ENCODE measurements at places on chromosomes 6 and 20.

- DNase-seq = no peak
These were observed 209.3 kb upstream of the SOX4 start for GRCh38 chr6:21384216-21384615.

GRCh38 chr6:83593395-83593785 is 81.1 kb downstream of the PRSS35 start:
- no peak for DNase-seq

DNA sequence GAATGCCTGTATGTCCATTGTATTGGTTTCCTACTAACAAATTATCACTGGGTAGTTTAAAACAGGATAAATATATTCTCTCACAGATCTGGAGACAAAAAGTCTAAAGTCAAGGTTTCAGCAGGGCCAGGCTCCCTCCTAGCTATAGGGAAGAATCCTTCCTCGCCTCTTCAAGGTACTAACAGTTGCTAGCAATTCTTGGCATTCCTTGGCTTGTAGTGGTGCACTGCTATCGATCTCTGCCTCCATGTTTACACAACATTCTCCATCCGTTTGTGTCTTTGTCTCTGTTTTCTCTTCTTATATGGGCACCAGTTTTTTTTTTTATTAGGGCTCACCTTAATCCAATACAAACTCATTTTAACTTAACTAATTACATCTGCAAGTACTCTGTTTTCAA is 48.9 kb downstream of the OR2B6 start:
- DNase-seq = no peak

DNA sequence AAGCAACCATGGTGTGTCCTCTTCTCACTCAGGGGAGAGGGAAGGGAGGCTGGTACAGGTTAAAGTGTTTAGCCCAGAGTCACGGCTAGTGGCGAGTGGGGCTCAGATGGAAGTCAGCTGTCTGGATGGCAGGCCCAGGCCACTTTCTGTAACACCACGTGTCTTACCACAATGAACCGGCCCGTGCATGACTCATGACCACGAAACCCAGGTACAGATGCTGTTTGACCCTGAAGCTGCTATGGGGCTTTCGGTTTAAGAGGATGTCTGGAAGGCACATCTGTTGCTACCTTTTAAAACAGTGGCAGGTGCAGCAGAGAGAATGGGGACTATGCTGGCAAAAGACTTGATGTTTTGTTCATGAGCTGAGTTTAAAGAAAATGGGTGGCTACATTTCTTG is 36.5 kb upstream of the MPC1 start:
- peak; percentile 55 for DNase-seq

GRCh38 chr6:142810952-142811514 is 133.9 kb downstream of the HIVEP2 start:
- no peak for DNase-seq

DNA sequence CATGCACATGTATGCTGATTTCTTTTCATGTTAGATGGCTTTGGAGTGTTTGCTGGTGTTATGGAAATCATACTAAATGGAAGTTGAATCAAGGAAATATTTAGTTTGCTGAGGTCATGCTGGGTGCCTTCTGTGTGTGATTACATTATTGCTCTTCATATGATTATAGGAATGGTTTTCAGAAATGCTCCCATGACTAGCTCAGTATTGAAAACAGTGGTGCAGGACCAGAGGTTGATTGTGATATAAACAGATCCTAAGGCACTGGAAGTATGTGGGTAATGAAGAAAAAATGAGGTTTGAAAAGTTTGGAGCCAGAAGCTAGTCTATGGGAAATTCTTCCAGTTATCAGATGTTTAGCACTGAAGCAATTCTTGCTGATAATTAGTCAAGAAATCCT is 693.1 kb downstream of the UTRN start:
- no peak for DNase-seq

GRCh38 chr6:52215787-52216186 is 28.5 kb downstream of the IL17F start:
- no peak for DNase-seq

- no peak for DNase-seq
These were observed 353.0 kb upstream of the RGS17 start for GRCh38 chr6:153484056-153484455.

DNA sequence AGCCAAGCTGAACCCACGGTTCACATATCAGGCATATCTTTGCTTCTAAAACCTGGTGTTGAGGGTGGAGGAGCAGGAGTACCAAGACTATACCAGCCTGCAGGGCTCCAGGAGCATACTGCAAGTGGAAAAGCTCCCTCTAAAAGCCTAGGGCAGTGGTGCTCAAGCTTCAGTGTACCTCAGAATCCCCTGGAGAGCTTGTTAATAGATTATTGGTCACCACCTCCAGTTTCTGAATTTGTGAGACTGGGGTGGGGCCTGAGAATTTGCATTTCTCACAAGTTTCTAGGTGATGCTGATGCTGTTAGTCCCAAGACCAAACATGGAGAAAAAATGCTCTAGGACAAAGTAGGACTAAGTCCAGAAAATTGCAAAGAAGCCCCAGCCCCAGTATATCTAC is 65.4 kb downstream of the FILIP1 start:
- DNase-seq = no peak

- no peak for DNase-seq
These were observed 36.2 kb upstream of the CCDC167 start for GRCh38 chr6:37535759-37536490.

- DNase-seq = no peak
These were observed 35.3 kb downstream of the DLGAP4 start for GRCh38 chr20:36341331-36342020.

- DNase-seq = no peak
These were observed 36.8 kb downstream of the STK35 start for GRCh38 chr20:2138396-2138795.

- no peak for DNase-seq
These were observed 5.5 kb upstream of the TMEM170B start for GRCh38 chr6:11532097-11532496.

DNA sequence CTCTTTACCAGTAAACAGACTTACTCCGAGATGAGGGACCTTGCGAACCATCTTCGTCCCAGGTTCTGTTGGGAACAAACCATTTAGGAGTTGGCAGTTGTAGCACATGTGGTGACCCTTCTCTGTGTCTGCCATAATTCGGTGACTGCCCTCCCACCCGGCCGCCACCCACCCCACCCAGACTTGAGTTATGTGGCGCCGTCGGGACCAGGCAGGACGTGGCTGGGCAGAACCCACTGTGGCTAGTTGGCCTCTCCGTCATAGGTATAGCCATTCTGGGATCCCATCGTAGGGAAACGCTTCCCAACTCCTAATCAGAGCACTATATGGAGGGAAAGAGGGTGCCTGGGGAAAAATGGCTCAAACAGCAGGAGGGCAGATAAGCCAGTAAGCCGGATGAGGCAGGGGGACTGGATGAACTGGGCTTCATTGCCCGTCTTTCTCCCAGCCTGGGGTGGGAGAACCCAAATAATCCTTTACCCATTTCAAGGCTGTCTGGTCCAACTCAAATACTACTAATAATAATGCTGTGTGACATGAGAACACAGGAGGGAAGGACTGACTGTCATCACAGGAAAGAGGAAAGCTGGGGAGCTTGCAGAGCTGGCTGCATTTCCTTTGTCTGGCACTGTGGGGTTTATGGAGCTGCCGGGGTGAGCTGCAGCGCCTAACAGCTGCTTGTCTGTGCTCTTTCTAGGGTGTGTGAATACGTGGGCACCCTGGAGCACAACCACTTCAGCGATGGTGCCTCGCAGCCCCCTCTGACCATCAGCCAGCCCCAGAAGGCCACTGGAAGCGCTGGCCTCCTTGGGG is 73.0 kb upstream of the PBOV1 start:
- no peak for DNase-seq

GRCh38 chr6:157469378-157469777 is 88.4 kb downstream of the ZDHHC14 start:
- DNase-seq = no peak

DNA sequence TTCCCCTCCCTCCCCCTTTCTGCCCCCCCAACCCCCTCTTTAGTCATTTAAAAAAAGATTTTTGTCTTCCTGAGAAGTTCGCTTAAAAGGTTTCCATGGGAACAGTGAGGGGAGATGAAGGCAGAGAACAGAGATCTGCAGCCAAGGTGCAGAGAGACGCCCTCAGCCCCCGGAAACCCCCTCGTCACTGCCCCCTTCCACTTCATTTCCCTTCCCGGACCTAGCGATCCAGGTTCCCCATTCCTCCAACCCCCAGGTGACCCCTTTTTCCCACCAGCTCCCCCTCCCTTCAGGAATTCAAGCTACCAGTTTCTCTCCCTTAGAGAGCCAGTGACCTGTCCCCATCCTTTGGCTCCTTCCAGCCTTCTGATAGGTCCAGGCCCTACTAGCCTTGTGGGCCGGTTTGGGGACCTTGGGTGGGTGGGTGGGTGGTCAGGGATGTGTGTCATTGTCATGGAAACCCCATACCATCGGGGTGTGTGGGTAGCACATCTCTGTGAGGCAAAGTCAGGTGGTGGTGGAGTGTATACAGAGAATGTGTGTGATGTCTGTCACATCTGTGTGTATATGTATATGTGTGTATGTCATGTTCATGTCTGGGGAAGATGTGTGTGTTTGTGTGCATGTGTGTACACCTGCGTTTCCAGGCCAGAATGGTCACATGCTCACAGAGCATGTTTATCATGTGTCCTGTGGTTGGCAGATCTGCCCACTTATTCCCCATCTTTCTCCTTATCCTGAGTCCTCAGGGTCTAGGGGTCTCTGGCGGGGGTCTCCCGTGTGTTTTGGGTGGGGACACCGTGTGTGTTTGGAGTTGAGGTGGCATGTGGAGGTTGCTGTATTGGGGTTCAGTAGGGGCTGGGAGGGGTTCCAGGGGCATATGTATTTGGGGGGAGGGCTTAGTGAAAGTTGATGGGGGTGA is 7.0 kb downstream of the SYNGAP1 start:
- DNase-seq = no peak

DNA sequence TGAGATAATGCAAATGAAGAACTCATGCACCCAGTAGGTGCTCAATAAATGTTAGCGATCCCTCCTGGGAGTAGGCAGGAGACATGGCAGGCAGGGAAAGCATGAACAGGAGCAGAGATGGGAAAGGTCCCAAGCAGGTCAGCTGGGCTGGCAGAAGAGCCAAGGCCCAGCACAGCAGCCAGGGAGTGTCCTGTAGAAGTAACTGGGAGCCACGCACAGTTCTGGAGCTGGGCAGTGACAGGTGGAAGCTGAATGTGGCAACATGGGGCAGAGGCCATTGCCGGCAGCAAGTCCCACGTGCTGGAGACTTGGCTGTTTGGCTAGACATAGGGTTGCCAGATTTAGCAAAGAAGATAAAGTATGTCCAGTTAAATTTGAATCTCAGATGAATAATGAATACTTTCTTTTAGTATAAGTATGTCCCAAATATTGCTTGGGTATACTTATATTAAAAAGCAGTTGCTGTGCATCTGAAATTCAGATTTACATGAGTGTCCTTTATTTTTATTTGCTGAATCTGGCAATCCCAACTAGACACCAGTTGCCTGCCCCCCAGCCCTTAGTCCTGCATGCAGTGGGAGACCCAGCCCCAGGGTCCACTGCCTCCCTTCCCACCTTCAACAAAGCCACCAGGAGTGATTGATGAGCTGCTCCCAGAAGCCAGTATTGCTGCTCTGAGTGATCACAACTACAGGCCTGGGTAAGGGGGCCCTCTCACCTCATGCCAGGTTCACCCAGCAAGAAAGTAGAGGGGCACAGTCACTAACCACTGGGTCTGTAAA is 3.7 kb upstream of the LPIN3 start:
- no peak for DNase-seq

GRCh38 chr6:44072959-44073611 is 54.2 kb downstream of the MRPL14 start:
- DNase-seq = peak; percentile 41

DNA sequence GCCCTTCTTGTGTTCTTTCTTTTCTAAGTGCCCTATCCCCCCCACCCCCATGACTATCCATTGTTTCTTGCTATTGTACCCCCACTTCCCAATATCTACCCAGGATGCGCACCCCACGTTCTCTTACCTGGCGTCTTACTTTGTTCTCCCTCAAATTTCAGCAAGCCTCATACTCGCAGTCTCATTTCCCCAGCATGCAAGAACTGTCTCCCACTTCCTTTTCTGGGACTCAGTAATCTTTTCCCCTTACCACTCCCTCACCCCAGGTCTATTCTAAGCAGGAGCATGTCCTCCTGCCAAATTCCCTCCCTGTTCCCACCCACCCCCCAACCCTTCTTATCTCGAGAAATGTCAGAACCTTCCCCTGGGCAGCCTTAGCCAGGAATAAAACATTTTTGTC is 1.7 kb upstream of the EHMT2 start:
- DNase-seq = no peak

- no peak for DNase-seq
These were observed 594 bp downstream of the ARFGEF3 start for GRCh38 chr6:138162111-138162954.

- no peak for DNase-seq
These were observed 92.2 kb downstream of the CDH22 start for GRCh38 chr20:46215913-46216707.

DNA sequence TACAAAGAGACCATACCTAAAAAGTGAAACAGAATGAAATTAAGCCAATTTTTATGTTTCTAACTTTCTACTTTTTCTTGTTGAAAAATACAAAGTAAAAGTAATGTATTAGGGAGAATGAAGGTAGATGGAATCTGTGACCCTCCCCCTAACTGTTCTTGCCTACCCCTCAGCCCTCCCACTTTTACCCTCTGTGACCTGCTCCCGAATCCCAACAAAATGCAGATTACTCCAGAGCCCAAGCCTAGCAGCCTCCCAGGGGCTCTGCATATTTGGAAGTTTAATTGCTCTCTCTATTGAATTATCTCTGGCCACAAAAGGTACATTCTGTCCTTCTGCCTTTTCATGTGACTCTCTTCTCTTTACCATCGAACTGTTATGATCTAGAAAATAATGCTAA is 201.5 kb downstream of the PKHD1 start:
- no peak for DNase-seq

GRCh38 chr6:32176476-32177182 is 745 bp upstream of the AGPAT1 start:
- DNase-seq = no peak

DNA sequence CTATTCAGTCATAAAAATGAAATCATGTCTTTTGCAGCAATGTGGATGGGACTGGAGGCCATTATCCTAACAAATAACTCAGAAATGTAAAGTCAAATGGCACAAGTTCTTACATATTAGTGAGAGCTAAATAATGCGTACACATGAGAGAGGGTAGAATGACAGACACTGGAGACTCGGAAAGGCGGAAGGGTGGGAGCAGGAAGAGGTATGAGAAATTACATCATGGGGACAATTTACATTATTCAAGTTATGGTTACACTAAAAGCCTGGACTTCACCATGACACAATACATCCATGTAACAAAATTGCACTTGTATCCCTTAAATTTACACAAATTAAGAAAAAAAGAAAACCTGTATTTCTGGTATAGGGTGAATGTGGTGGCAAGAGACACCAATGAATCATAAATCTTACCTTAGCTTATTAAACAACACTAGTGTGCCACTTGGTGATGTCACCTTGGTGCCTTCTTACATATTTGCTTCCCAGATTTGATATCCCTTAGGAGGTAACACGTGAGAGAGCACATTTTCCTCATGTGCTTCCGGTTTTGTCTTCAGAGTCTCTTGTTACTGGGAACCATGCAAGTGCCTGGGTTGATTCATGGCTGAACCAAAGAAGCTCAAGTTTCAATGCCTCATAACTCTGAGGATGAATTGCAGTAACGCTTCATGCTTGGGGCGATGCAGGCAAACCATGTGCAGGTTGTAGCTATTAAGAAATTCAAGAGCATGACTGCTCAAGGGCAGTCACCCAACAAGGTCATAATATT is 84.6 kb downstream of the DCDC2 start:
- no peak for DNase-seq

Measured in activated gamma-delta T cell treated with anti-CD3 and anti-CD28 coated beads, Interleukin-2, amount 50 U/mL, for 16 hours (primary cell).